ENCODE measurements at places on chromosomes 4 and X.

DNA sequence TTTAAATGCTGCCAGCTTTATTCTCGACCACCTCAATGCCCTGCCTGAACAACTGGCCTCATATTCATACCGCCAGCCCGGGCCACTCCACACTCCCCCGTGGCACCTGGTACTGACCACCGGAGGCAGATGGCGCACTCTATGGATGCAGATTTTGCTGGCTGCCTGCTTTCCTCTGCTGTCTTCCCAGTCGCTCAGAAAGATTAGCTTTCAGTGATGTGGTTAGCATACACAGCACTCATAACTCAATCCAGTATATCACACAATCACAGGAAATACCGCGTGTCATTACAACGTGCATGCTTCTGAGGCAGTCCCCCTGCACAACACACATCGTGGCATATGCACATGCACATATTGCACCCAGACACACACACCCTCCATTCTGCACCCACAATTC, 147.2 kb upstream of the BCOR start:
- DNase-seq, result no peak

GRCh38 chr4:112327965-112328733, 31.0 kb downstream of the ALPK1 start:
- no peak for DNase-seq

GRCh38 chr4:168059251-168059650, 33.1 kb upstream of the ANXA10 start:
- DNase-seq, result no peak

GRCh38 chr4:82811838-82812341, 13.3 kb upstream of the SCD5 start:
- no peak for DNase-seq

DNA sequence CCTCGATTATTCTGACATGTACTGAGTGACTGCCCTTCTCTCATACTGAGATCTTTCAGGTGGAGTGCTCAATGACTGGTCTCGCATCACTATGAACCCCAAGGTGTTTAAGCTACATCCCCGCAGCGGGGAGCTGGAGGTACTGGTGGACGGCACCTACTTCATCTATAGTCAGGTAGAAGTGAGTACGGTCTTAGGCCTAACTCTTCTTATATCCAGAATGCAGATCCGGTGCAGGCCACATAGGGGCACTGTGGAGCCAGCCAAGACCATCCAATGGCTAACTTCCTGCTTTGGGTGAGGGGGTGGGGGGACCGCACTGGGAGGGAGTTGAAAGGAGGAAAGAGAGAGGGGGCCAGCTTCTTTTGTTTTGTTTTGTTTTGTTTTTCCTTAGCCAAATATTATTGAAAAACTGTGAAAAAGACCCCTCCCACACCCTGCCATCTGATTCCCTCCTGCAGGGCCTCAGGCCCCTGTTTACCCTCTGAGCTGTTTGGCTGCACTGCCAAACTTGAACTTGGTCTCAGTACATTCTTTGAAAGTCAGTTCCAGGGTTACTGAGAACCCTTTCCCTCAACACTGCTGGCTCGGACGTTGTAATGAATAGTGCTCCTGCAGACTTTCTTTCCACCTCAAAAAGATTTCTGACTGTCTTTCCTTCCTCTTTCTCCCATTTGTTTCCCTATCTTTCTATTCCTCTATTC, 16.2 kb downstream of the AWAT2 start:
- no peak for DNase-seq

DNA sequence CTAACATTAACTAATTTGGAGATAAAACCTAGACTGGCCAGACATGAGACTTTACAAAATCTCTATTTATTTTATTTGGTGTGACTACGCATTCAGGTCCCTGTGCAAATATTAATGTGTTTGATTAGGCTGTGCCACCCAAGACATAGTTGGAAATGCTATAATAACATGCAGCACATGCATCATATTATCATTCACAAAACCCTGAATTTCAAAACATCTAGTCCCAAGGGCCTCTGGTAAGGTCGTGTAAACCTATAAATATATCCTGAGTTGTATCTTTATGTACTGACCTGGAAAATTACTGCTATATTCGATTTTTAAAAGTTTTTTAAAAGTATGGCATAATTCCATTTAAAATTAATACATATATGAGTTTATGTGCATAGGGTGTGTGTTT, 47.1 kb upstream of the FAT4 start:
- DNase-seq, result no peak
